ENCODE measurements at places on chromosomes 5 and 9.

DNA sequence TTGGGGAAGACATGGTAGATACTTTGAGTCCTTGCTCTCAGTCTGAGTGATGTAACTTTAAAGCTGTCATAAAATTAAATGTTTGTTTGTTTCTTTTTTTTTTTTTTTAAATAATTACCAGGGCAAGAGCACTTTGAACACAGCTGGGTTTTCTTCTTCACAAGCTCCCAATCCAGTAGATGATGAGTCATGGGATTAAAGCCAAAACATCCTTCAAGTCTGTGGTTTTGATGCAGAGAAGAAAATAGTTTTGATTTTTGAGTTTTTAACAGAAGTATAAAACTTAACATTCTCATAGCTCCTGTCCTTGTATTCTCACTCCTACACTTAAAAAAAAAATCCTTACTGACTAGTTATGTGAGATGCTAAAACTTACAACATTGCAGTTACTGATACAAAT, 34.8 kb upstream of the IL31RA start:
- no peak for DNase-seq

- DNase-seq, result no peak
Measured at GRCh38 chr5:126479810-126480209, 56.6 kb downstream of the GRAMD2B start.

- DNase-seq, result peak; percentile 90
Measured at GRCh38 chr5:90529194-90529938, at the start of gene LYSMD3. LYSMD3 (minus strand) TSS chr5:90529584; CDS start chr5:90525289, 4,295 bp downstream.

DNA sequence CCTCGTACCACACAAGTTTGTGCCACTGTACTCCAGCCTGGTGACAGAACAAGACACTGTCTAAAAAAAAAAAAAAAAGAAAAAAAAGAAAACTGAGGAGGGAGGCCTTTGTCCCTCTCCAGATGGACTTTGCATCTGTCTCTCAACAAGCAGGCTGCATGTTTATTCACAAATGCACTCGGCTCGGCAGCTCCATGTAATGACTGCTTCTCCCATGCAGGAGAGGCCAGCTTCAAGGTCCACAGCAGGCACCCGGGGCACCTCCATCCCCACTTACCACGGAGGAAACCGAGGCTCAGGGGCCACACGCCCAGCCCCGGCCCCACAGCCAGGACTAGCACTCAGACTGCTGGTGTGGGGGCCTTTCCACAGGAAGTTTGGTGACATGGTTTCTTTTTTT, 13.1 kb upstream of the NCS1 start:
- DNase-seq, result no peak

- no peak for DNase-seq
Measured at GRCh38 chr5:44412286-44412685, 23.1 kb upstream of the FGF10 start.

GRCh38 chr5:164012371-164012770, 507.0 kb downstream of the MAT2B start:
- DNase-seq, result no peak

- no peak for DNase-seq
Measured at GRCh38 chr9:100058699-100059579, 39.9 kb downstream of the ERP44 start.

- DNase-seq, result no peak
Measured at GRCh38 chr5:151047814-151048425, 27.5 kb downstream of the GPX3 start.

DNA sequence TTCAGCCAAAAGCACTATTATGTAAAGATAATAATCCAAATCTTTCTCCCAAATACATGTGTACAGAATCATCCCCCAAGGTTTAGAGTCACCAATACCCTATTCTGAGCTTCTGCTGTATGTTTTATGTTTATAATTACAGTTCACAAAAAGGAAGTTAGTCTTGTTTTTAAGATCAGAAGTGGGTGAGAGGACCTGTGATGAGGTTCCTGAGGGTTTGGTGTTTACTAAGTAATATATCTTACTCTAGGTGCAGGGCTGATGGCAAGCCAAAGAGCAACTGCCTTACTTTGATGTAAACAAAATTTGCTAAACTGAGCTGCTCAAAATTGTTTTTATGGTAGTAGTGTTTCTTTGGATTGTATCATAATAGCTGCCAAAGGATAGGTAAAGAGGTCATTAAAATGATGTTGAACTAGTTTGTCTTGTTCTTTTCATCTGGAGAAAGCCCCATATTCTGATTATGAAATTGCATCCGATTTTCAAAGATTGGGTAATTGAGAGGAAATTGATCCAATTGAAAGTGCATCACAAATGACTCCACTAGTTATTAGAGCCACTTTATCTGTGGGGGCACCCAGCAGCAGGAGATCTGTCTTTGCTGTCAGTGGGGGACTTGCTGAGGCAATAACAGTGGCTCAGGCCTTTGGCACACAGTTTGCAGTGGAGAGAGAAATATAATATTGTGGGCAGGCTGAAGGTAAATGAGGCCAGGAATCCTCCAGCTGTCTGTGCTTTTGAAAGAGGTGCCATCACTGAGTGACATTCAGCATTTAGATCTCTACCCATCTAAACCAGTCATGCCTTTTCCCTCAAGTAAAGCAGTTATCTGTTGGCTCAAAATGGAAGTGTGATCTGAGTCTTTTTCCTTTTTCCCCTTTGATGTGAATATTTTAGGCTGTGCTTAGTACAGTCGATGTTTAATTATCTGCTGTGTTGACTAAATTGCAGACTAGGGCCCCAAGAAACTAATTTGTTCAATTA, 14.1 kb downstream of the TRIM32 start:
- DNase-seq, result peak; percentile 80

DNA sequence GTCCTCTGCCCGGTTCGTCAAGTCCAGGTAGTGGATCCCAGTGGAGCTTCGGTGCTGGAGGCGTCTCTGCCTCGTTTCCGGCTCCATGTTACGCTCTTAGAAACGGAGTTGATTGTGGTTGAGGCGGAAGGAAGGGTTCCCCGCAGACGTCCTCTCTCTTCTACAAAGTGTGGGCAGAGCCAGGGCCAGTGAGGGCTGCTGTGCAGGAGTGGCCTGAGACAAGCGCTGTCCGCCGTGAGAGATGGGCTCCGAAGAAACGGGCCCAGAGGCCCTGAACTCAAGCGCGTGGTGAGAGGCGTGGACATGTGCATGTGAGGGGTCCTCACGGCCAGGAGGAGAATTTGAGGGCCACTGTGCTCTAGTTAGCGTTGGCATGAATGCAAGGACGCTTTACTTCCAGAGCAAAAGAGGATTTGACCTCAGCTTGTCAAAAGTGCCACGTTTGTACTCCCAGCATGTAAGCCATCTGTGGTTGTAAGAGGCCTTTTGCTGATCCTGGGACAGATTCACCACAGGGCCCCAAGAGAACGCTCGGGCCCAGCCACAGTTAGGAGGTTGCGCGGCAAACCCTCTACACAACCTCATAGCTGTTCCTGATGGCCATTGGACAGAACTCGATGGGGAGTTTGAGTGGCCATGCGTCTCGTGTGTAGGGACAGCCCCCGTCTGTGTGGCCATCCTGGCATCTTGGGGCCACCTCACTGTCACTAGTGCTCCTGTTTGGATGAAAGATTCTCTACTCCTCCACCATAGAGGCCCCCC, 10.2 kb downstream of the MAN1B1 start:
- DNase-seq, result no peak

DNA sequence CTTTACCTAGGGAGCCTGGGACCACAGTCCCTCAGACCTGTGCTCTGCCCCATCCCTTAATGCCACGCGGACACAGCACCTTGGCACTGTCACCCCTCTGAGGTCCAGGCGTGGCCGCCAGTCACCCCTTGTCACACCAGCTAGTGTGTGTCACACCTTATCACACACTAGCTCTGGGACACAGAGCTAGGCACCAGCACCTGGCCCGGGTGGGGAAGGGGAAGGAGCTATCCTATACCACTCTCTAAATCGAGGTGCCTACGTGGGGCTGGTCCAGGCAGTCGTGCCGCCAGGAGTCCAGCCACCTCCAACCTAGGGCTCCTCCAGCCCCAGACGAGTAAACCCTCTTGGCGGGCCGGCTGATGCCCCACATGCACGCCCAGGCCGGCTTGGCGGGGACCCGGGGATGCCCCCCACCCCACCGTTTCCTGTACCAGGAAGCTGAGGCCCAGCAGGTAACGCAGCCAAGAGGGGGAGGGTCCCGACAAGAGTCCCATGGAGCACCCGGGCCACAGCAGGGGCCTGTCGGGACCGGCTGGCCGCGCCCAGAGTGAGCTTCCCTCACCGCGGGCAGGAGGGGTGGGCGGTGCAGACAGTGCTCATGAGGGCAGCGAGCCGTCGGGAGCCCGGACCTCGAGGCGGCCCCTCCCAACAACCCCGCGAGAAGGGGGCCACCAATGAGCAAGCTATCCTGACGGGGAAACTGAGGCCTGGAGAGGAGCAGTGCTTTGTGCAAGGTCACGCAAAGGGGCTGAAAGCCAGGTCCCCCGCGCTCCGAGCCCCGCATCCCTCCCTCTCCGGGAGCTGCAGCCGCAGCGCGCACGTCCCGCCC, 550 bp downstream of the CORO2A start:
- DNase-seq, result peak; percentile 68

DNA sequence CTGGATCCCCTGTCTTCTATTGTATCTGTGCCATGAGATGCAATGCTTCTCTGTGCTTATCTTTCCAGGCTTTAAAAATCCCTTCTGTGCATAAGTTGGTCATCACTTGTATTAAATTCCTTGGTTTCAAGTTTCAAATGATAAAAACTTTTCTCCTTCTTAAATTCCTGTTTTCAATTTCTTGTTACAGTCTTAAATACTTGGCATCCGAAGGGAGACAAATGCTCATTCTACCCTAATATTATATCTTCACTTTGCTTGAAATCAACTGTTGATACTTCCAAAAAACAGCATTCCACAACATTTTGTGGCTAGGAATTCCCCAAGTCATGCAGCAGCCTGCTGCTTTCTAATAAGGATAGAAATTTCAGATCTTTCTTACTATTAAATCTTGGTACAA, 413.2 kb upstream of the ACTBL2 start:
- no peak for DNase-seq

GRCh38 chr9:98226957-98227356, 28.5 kb downstream of the TBC1D2 start:
- no peak for DNase-seq

DNA sequence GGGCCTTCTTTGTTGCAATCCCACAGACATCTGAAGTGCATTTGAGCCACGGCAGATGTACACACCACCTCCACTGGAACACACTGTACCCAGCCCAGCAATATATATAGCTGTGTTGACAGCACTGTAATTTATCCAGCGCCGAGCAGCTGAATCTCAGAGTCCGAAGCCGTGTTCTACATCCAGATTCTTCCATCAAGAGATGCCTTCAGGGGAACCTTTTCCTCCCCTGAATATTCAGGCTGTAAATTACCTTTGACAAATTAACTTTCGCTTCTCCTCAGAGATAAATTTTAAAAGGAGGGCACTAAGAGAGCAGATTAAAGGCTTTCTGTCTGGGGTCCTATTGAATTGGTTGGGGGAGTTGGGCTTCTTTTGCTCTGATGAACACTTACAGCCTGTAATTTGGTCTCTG, 76.4 kb downstream of the ROR2 start:
- peak; percentile 40 for DNase-seq

- no peak for DNase-seq
Measured at GRCh38 chr9:123387686-123388085, 31.7 kb downstream of the CRB2 start.

GRCh38 chr9:27033815-27034403, 28.4 kb upstream of the LRRC19 start:
- DNase-seq, result peak; percentile 21

- no peak for DNase-seq
Measured at GRCh38 chr5:128591598-128592455, 53.8 kb upstream of the FBN2 start.

GRCh38 chr9:28445211-28445610, 871.9 kb upstream of the C9orf72 start:
- no peak for DNase-seq

DNA sequence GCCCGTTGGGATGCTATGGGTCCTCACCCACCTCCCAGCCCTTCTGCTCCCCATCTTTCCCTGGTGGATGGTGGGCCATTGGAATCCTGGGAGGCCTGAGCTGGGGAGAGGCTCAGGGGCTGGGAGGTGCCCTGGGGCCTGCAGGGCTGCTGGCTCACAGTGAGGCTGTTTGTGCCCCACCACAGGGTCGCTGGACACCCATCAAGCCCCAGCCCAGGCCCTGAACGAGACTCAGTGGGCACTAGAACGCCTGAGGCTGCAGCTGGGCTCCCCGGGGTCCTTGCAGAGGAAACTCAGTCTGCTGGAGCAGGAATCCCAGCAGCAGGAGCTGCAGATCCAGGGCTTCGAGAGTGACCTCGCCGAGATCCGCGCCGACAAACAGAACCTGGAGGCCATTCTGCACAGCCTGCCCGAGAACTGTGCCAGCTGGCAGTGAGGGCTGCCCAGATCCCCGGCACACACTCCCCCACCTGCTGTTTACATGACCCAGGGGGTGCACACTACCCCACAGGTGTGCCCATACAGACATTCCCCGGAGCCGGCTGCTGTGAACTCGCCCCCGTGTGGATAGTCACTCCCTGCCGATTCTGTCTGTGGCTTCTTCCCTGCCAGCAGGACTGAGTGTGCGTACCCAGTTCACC, 4.9 kb upstream of the AIF1L start:
- DNase-seq, result peak; percentile 60

DNA sequence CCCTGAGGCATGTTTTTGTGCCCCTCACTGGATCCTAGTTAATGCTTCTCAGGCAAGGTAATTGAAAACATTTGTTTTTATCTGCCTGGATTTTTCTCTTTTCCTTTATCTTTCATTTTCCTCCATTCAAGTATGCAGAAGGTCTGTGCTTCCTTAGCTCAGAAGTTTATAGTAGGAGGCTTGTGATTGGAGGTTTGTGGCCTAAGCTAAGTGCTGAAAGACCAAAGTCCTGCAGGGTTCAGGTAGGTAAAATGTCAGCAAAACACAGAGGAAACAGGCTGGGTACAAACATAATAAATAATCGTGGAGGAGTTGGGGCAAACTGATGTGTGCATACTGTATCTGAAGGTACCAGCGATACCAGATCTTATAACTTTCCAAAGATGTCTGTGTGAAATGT, 230.9 kb upstream of the KLF4 start:
- no peak for DNase-seq

GRCh38 chr5:36605241-36605640, 1.2 kb upstream of the SLC1A3 start:
- DNase-seq, result no peak

DNA sequence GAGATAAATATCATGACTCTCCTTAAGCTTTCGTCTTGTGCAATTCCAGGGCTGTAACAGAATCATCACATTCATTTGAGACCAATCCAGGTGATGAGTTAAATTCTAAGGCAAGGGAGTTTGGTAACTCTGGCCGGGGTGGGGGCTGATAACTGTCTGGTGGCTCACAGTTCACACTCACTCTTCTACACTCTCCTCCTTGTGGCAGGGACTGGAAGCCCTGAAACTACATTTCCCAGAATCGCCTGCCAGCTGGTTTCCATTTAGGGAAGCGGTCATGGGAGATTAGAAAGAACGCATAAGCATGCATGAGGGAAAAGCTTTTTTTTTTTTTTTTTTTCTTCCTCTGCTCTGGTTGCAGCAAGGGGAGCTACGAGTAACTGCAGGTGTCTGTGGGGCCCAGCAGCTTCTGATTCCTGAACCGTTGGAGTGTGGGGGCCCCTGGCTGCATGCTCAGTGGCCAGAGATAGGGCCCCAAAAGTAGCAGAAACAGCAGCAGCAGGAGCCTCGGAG, 154.8 kb upstream of the TBC1D2 start:
- no peak for DNase-seq

- DNase-seq, result no peak
Measured at GRCh38 chr5:89087551-89088318, 204.8 kb upstream of the MEF2C start.

GRCh38 chr5:60563696-60564324, 136.2 kb downstream of the DEPDC1B start:
- no peak for DNase-seq
